M059J (cell line): ENCODE measurements at places on chromosomes 2 and 18.

- DNase-seq: no peak
Observed at GRCh38 chr2:241970716-241971115, 101.2 kb downstream of the RTP5 start.

- no peak for DNase-seq
Observed at GRCh38 chr18:58255701-58256311, 211.8 kb downstream of the NEDD4L start.

DNA sequence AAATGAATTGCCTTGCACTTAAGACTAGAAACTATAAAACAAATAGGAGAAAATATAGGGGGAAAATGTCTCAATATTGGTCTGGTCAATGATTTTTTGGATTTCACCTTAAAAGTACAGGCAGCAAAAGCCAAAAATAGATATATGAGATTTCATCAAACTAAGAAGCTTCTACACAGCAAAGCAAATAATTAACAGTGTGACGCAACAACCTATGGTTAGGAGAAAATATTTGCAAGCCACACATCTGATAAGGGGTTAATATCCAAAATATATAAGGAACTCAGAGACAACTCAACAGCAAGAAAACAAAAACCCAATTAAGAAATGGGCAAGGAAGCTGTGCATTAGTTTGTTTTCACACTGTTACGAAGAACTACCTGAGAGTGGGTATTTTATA lies 89.1 kb downstream of the MAIP1 start:
- DNase-seq: no peak

GRCh38 chr18:55654986-55655385 lies 67.0 kb upstream of the TCF4 start:
- DNase-seq: no peak

DNA sequence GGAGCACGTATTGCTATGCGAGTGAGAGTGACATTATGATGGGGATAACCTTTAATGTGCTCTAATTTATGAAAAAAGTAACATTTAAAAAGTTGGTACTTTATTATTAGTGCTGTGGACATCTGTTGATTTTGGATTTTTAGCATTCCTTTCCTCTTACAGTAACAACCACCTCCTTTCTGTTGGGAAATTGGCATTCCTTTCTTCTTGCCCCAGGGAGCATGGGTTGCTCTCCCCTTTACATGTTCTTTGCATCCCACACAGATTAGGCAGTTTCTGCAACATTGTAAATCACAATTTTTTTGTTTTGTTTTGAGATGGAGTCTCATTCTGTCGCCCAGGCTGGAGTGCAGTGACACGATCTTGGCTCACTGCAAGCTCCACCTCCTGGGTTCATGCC lies 300.2 kb downstream of the LPIN1 start:
- peak; percentile 82 for DNase-seq
